ENCODE measurements at places on chromosomes 5 and 9.

- no peak for DNase-seq
Measured at GRCh38 chr5:132010989-132011621, 353 bp downstream of the ACSL6 start.

GRCh38 chr5:25963251-25964008 is 1075.0 kb downstream of the CDH9 start:
- peak; percentile 11 for DNase-seq

DNA sequence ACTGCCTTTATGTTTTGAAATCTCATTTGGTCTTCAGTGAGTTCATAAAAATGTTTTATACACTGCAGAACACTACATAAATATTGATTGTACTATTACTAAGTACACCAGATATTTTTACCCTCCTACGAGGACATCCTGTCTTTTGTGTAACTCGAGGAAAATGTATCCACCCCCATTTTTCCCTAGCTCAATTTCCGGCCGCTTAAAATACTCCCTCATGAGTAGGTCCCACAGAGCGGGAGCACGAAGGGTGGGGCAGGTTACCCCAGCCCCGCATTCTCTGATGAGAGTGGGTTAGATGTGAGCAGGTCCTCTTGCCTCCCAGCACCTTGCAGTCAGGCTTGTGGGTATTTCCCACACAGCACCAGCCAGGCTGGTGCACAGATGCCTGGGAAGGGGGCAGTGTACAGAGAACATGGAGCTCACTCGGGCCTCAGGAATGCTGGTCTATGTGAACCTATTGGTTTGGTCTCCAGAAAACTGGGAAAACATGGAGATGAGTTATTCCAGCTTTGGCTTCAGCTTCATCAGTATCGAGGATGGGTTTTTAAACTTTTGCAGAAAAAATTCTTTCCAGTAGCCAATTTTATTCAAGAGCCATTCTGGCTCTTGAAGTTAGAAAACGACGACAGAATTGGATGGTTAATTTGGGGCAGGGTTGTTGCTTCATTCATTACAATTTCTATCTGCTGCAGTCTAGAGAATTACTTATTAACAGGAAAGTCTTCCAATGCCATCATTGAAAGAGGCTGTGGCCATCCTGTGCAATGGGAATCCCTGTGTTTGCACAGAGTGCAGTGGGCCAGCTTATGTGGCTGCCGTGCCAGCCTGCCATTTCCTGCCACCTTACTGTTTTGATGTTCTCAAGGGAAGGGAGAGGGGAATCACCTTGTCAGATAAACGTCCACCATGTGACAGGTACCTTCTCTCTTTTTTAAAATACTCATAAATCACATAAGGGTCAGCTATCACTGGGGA is 73.2 kb downstream of the WDR41 start:
- DNase-seq = no peak

- DNase-seq = no peak
Measured at GRCh38 chr5:135486131-135487036, 34.2 kb upstream of the TIFAB start.
